ENCODE measurements at places on chromosomes 5 and 9.

GRCh38 chr5:132729896-132730295 lies 7.5 kb downstream of the KIF3A start:
- no peak for DNase-seq

- no peak for DNase-seq
These were observed 73.0 kb downstream of the KIF24 start for GRCh38 chr9:34256104-34256503.

- peak; percentile 95 for DNase-seq
These were observed at the start of gene ZNF79 for GRCh38 chr9:127423934-127424675. Gene ZNF79 (plus strand): TSS chr9:127424382. CDS start chr9:127424788, 406 bp downstream.

GRCh38 chr9:93132287-93132927 lies 1.6 kb downstream of the NINJ1 start:
- peak; percentile 71 for DNase-seq

GRCh38 chr5:179827680-179828079 lies 7.0 kb downstream of the SQSTM1 start:
- DNase-seq: no peak

- no peak for DNase-seq
These were observed 37.9 kb downstream of the ADRB2 start for GRCh38 chr5:148864113-148864841.

DNA sequence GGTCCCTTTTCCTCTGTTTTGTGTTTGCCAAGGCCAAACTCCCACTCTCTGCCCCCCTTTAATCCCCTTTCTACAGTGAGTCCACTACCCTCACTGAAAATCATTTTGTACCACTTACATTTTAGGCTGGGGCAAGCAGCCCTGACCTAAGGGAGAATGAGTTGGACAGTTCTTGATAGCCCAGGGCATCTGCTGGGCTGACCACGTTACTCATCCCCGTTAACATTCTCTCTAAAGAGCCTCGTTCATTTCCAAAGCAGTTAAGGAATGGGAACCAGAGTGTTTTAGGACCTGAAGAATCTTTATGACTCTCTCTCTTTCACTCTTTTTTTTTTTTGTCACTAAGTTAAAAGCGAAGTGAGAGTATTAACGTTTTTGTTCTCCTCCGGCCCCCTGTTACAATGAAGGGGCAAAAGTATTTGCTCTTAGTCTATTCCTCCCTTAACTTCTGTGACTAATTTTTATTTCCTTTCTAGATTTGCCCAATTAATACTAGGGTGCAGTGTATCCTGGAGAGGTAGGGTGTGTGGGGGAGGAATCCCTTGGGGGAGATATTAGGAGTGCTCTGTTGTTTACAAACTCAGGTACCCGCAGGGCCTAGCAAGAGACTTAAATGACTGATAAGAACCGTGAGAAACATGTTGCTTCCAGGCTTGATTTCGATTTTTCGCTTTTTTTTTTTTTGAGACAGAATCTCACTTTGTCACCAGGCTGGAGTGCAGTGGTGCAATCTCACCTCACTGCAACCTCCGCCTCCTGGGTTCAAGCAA lies 14.7 kb downstream of the GM2A start:
- no peak for DNase-seq

DNA sequence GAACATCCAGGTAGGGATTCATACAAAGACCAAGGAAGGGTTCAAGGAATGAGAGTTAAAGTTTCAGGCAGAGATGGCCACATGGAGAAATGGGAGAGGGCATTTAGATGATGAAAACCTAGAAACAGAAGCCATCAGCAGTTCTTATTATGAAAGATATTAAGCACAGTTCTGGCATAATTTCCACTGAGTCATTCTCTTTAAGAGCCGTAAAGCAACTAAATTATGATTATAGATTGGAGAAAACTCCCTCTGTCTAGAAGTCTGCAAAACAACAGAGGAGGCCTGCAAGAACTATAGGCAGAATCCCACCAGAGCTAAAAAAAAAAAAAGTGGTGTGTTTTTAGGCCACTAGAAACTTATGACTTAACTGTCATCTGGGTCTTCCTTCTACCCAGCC lies 157.1 kb upstream of the MPDZ start:
- no peak for DNase-seq

DNA sequence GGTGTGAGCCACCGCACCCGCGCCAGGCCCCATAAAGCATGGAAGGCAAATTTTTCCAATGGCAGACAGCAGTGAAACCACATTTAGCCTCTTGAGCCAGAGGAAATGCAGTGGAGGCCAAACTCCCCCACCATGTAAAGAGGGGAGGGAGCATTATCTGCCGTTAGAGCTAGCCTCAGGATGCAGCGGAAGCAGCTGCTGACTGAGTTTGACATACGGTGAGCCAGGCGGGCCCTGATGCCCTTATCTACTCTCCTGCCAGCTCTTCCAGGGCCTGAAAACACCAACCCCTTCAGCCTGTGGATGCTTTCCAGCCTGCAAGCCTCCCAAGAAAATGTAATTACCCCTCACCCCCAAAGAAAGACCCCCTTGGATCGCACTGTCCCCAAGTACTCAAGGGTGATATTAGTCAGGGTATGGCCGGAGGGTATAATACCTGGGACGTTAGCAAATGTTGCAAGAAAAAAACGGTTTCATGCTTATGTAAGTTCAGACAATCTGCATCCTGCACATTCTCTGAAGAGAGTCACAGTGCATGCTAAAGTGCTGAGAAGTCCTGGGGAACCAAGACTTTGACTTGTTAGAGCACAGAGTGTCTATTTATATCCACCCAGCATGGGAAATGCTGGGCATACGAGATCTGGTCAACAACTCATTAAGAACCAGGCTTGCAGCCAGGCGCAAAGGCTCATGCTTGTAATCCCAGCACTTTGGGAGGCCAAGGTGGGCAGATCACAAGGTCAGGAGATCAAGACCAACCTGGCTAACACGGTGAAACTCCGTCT lies 11.3 kb upstream of the GGTA1 start:
- DNase-seq: no peak
